ENCODE measurements at places on chromosomes 5 and 9.

- DNase-seq: no peak
These were observed 6.7 kb upstream of the TMEM141 start for GRCh38 chr9:136784249-136784996.

DNA sequence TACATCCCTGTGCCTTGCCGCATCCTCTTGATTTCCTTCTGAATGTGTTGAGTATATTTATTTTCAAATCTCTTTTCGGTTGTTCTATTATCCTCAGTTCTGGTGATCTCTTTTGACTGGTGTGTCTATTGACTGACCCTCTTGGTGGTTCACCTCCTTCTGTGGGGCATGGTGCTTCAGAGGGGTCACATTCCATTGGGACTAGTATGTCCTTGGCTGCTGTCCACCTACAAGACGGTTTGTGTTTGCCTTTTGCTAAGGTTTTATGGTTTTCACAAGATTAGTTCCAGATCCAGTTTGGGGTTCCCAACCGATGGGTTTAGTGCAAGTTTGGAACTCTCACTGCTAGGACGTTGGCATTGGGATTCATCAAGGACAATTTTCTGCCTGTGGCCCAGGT, 66.6 kb downstream of the PHF2 start:
- no peak for DNase-seq

- DNase-seq: no peak
These were observed 51.0 kb downstream of the SH3PXD2B start for GRCh38 chr5:172403189-172403796.

- no peak for DNase-seq
These were observed 10.2 kb downstream of the MVB12B start for GRCh38 chr9:126336736-126337325.

- peak; percentile 32 for DNase-seq
These were observed at the start of gene FER for GRCh38 chr5:108747774-108748400. TSS of gene FER (plus strand) at chr5:108747897. CDS start at chr5:108798183, 50,286 bp downstream.

GRCh38 chr5:124134941-124135340, 611.5 kb downstream of the ZNF608 start:
- no peak for DNase-seq

GRCh38 chr5:7207979-7208378, 188.0 kb upstream of the ADCY2 start:
- DNase-seq: no peak

- DNase-seq: no peak
These were observed 86.0 kb upstream of the EQTN start for GRCh38 chr9:27382975-27383374.

DNA sequence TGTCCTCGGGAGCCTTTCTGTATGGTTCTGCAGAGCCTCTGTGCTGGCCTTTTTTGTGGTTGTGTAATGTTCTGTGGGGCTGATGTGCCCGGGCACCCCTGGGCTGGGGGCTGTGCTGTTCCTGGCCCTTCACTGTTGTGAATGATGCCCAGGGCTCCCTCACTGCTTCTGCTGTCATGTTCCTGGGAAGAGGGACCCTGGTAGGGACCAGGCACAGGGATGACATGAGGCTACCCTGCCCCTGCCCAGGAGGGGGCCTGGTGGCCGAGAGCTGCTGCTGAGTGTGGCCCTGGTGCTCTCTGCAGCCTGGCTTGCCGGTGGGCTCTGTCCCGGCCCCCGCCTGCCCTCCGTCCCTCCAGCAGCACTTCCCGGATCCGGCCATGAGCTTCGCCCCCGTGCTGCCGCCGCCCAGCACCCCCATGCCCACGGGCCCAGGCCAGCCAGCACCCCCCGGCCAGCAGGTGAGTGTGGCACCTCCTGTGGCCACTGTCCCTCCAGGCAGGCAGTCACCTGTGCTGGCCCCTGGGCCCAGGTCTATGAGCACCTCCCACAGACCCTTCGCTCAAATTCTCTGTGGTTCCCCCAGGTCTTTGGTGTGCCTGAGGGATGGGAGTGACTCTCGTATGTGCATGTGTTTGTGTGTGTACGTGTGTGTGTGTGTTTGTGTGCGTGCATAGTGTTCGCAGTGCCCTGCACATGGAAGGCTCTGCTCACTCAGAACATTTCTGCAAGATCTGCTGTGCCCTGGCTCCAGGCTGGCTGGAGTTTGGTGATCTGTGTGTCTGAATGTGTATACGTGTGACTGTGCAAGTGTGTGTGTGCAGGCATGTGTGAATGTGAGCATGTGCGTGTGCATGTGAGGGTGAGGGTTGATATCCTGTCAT, 72.3 kb downstream of the WNK2 start:
- no peak for DNase-seq

GRCh38 chr9:124477648-124478285, 27.5 kb downstream of the ADGRD2 start:
- no peak for DNase-seq

DNA sequence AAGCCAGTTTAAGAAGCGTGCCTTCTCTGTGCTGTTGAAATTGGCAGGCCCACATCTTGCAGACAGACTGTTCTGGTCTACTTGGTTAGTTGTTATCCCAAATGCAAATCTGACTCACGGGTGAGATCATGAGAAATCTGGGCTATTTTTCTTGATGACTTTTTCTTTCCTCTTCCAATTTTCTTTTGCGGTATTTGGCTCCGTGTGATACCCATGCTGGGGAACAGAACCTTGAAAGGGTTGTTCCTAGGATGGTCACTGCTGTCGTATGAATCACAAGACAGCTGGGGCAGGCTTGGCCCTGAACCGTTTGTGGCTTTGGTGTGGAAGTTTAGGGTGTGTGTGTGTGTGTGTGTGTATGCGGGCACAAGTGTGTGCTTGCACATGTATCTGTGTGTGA, 24.6 kb downstream of the PDZD2 start:
- no peak for DNase-seq

DNA sequence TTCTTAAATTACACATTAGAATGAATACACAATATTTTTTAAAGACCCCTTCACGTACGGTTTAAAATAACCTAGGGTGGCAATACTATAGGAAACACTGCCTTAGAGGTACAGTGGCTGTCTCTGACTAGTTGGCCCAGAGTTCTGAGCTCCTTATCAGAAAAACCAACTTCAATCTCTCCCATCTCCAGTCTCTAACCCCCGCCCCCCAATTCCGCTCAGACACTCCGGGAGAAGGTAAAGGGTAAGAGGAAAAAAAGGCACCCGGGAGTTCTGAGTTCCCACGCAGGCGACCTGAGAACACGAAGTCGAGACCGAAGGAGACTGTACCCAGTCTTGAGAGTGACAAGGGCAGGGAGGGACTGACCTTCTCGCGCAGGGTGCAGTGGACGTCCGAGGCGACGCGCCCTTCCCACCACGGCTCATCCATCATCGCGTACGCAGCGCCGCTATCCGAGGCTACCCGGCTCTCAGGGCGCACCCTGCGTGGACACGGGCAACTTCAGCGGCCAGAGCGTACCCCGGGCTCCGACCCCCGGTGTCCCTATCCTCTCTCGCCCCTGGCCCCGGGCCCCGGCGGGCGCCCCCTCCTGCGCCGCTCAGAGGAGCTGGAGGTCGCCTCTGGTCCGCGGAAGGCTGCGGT, 752 bp downstream of the CCNJL start:
- no peak for DNase-seq

DNA sequence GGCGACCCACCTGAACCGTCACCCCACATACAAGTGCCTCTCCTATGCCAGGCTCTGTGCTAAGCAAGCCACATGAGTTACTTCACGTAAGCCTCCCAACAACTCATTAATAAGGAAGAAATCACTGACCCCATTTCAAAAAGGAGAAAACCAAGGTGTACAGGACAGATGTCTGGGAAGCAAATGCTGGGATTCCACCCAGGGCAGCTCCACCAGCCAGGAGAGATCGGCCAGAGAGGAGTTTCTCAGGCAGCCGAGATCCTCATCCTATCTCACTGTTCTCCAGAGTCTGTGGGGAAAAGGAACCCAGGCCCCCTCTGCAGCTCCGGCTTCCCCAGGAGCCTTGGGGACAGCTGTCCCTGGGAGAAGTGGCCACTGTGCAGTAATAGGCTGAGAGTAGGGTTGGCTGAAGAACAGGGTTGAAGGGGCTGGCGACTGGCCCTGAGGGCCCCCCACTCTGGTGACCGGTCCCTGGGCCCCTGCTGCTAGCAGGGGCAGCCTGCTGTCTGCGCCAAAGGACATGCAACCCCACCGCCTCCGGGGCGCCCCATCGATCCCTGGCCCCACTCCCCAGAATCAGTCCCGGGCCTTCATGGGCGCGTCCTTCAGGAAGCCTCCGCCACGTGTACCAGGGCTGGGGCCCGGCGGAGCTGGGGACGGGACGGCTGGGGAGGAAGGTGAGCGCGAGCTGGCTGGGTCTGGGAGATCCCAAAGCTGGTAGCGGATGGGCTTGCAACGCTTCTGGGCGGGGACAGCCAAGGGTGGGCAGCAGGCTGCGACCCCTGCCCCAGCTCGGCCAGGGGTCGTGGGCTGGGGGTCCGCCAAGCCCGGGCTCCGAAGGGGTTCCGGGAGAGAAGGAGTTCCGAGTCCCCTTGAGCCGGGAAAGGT, 44.1 kb upstream of the STXBP1 start:
- DNase-seq: no peak

DNA sequence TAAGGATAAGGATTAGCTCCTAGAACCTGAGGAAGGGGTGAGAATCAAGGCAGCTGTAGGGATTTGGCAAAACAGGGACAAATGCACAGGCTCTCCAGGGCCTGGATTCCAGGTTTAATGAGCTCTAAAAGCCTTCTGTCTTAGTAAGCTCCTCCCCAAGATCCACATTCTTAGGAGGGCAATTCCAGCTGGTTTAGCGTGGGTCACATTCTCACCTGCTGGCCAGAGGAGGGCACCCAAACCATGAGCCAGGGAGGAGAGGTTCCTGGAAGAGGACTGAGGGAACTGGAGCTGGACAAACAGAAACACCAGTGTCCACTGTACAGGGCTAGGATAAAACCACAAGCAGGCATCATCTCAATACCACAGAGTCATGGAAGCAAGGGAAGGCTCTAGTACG, 480.0 kb downstream of the CCDC171 start:
- DNase-seq: no peak

DNA sequence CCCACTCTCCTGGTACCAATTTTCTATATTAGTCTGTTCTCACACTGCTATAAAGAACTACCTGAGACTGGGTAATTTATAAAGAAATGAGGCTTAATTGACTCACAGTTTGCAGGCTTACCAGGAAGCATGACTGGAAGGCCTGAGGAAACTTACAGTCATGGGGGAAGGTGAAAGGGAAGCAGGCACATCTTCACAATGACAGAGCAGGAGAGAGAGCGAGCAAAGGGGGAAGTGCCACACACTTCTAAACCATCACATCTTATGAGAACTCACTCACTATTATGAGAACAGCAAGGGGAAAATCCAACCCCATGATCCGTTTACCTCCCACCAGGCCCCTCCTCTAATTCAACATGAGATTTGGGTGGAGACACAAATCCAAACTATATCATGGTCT, 72.2 kb downstream of the ATG10 start:
- no peak for DNase-seq

DNA sequence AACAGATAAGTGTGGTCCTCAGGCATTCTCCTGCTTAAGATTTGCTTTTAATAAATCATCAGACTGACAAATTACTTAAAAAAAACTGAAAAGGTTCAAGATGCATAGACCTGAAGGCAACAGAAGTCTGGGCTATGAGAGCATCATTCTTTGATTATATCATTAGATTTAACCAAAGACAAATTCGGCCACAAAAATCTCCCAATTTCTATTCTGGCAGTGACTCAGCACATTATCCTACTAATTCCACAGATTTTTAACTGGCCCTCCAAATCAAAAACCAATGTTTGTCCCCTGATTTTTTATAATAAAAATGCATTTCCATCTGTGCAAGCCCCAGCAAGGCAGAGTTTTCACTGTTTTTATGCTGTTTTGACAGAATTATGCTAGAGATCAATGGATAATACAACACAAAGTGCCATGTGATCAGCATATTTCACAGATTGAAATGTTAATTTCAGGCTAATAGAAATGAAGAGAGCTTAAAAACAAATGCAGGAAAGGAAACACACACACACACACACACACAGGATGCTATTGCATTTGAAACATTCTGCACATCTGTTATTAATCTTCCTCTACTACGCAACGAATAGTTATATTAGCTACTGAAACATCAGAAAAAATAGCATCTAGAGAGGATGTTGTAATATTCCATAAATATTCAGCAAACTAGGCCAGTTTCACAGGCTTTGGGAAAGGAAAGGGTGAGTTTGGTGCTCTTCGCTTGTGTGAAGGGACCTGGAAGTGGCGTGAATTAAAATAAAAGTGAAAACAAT, 177.6 kb upstream of the ST8SIA4 start:
- no peak for DNase-seq

DNA sequence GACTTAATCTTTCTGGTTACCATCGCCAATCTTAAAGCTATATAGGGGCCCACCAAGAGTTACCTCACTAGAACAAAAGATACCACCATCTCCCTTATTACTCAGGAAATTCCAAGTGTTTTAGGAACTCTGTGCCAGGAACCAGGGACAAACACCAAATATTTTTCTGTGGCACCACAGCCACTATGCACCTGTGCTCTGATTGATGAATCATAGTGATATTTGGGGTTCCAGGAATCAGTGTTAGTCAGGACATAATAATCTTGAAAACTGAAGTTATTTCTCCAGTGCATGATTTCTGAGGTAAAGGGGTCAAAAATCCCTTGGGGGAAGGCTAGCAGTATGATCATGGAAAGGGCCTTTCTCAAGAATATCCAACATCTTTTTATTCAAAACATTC, 10.2 kb upstream of the TMED7 start:
- no peak for DNase-seq

- no peak for DNase-seq
These were observed 13.2 kb downstream of the VLDLR start for GRCh38 chr9:2634818-2635217.

DNA sequence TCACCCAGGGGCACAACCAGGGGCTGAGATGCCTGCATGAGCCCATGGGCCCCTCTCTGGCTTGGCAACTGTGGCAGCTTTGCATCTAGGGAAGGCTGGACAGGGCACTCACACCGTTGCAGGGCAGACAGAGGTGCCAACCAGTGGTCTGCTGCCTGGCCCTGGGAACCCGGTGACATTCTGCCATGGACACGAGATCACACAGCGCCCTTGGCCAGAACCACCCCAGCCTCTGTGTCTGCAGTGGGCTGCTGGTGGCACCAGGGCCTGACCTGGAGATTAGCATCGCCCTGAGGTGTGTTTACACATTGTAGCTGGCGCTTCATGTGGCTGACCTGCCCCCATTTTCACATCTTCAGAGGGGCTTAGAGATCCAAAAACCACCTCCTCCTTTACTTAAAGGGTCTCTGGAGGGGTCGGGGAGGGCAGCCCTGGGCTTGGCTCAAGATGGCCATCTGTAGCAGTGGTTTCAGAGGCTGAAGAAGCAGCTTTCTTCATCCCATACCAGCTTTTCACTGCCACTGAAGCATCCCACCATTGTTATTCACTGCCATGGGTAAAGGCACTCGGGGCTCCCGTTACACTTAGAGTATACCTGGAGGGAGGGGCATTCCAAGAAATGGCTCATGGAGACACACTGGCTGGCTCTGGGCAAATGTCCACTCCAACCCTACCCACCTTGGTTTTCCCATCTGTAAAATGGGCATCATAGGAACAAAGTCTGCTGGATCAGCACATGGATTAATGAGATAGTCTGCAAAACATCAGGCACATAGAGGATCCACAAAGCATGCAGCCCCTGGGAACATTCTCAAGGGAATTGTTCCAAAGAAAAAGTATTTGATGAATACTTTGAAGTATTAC, 11.4 kb downstream of the DCANP1 start:
- DNase-seq: no peak

All from activated T-cell treated with anti-CD3 and anti-CD28 coated beads for 24 hours (primary cell).